ENCODE measurements at places on chromosomes 11 and 22.

DNA sequence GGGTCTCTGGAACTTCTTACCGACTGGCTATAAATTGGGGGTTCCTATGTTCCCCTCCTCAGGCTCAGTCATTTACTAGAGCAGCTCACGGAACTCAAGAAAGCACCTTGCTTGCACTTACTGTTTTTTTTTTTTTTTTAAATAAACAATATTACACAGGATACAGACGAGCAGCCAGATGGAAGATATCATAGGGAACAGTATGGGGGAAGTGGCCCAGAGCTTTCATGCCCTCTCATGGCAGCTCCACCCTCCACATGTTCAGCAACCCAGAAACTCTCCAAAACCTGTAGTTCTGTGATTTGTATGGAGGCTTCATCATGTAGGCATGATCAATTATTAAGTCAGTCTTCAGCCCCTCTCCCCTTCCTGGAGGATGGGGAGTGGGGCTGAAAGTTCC is 7.5 kb downstream of the UVRAG start:
- DNase-seq: no peak

DNA sequence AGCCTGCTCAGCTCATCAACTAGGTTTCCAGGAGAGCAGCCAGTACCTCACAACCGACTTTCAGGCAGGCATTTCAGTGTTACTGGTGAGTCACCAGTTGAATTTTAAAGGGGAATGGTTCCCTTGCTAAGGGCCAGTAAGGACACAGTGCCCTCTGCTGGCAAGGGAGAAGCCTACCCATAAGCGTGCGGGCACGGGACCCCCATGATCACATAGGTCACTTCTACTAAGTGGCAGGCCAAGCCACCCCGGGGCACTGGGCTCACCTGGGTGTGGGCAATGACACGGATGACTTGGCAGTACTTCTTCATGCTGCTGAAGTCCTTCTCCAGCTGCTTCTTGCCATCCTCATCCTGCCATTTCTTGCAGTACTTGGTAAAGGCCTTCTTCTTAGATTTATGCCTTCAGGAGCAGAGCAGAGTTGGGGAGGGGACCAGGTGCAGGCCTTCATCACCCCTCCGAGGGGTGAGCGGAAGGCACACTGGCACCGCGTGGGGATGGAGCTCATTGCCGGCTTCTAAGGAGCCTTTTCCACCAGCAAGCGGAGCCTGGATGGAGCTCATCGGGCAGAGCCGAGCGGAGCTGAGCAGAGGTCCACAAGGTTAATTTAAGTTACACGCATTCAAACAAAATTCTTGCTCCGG is 2.9 kb downstream of the RPL3 start:
- no peak for DNase-seq

DNA sequence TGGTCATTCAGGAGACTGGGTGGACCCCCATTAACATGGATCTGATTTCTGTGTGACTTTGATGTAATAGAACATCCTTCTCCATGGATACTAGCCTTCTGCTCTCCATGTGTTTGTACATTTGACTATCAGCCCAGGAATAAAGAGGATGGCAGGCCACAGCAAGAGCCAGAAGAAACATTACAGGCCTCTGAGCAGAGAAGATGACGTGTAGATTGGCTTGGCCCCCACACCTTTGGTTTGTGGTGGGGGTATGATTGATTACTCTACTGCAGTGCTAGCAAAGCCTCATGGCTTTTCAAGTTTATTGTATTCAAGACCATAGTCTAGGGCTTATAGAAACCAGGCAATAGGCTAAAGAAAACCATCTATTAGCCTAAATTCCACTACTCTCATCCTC is 77.0 kb downstream of the GRAMD1B start:
- DNase-seq: no peak

DNA sequence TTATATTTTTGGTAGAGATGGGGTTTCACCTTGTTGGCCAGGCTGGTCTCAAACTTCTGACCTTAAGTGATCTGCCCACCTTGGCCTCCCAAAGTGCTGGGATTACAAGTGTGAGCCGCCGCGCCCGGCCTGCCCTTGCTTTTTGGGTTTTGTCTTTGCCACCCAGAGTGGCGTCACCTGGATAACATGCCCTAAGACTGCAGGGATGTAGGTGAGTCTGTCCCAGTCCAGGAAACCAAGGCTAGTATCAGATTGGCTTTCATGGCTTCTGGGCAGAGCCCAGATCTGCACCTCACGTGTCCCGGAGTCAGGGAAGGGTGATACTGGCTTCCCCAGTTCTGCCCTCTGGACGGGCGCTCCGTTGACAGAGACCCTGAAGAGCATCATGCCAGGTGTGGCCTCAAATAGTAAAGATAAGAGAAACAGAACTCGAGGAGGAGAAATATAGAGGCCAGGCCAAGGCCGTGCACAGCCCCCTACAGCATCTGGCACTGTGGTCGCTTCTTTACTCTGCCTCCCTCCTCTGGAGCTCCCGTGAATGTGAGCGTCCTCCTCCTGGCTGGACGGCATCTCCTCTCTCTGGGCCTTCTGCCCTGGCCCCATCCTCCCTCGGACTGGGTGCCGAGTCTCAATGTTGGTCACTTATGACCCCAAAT is 7.8 kb upstream of the APOBEC3B start:
- DNase-seq: no peak

GRCh38 chr11:18699269-18699596 is 654 bp downstream of the TMEM86A start:
- no peak for DNase-seq
